ENCODE measurements at places on chromosomes 5 and 9.

- DNase-seq, result no peak
These were observed 185.0 kb downstream of the MED10 start for GRCh38 chr5:6193310-6193709.

GRCh38 chr5:13662626-13663025 lies 281.9 kb downstream of the DNAH5 start:
- peak; percentile 14 for DNase-seq

DNA sequence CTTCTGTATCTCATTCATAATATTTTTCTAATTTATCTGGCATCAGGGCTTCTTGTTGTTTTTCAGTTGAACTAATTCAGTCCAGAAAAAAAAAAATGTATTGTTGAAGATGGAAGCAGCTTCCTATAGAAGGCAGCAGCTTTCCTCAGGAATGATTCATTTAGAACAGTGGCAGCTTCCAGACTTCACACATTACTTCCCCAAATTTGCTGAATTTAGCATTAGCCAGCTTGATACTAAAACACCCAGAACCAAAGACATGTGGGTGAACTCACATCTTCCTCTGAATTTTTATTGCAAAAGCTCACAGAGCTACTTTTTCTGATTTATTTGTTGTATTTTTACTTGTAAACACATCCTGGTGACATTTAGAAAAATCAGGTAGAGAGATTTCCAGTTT lies 53.8 kb downstream of the HCN1 start:
- no peak for DNase-seq

- DNase-seq, result no peak
These were observed 102.5 kb upstream of the SH3GL2 start for GRCh38 chr9:17476401-17476800.
